ENCODE measurements at places on chromosomes 12 and 14. TPM values are rescaled to one million over a fixed set of nuclear protein-coding genes. Genes with fewer than 3 reads are reported as not detected.

The SLC2A14 gene
- not detected for total RNA-seq

The ZNF84 gene
- total RNA-seq, result 20.9 TPM

The IFI27 gene
- 98.5 TPM for total RNA-seq

The KRT77 gene
- total RNA-seq, result not detected

The TOMM20L gene
- not detected for total RNA-seq

The CCDC198 gene
- not detected for total RNA-seq

The DTX1 gene
- total RNA-seq, result 4.7 TPM

The LHX5 gene
- not detected for total RNA-seq

The CLEC9A gene
- not detected for total RNA-seq

The RNASE3 gene
- total RNA-seq, result 0.69 TPM

The AKAP3 gene
- 4.5 TPM for total RNA-seq

The COCH gene
- total RNA-seq, result 0.38 TPM

The GLI1 gene
- 3.1 TPM for total RNA-seq

The SRGAP1 gene
- 5.5 TPM for total RNA-seq

The ADAM20 gene
- 0.57 TPM for total RNA-seq

The GLS2 gene
- total RNA-seq, result 0.42 TPM

The RITA1 gene
- total RNA-seq, result 14.3 TPM

The RD3L gene
- 28.9 TPM for total RNA-seq

The WSCD2 gene
- total RNA-seq, result 5.4 TPM

The CD163L1 gene
- 5.7 TPM for total RNA-seq

The PIWIL1 gene
- not detected for total RNA-seq

The HOXC9 gene
- total RNA-seq, result not detected

The FLVCR2 gene
- 6.3 TPM for total RNA-seq

The ADSS1 gene
- 199 TPM for total RNA-seq

The GPR84 gene
- 0.71 TPM for total RNA-seq

The ERBB3 gene
- total RNA-seq, result 7.4 TPM

The TAS2R9 gene
- total RNA-seq, result not detected

The CCDC184 gene
- 0.76 TPM for total RNA-seq

The ASIC1 gene
- 4.5 TPM for total RNA-seq

The NR1H4 gene
- total RNA-seq, result 0.17 TPM

The IKZF4 gene
- 7.0 TPM for total RNA-seq

The SLC6A12 gene
- 1.1 TPM for total RNA-seq

The KLRC4 gene
- not detected for total RNA-seq

The JAG2 gene
- 21.3 TPM for total RNA-seq

The TBC1D30 gene
- 1.5 TPM for total RNA-seq

The C12orf56 gene
- total RNA-seq, result not detected

The CD163 gene
- 216 TPM for total RNA-seq

The B3GNT4 gene
- 0.29 TPM for total RNA-seq

The CAPS2 gene
- 21.8 TPM for total RNA-seq

The KRT82 gene
- total RNA-seq, result not detected

The SRRM4 gene
- total RNA-seq, result 0.91 TPM

The KRT3 gene
- not detected for total RNA-seq

The ABCD2 gene
- 9.4 TPM for total RNA-seq

The GALNT9 gene
- total RNA-seq, result not detected

The OVCH1 gene
- total RNA-seq, result 0.12 TPM

The OTUB2 gene
- 0.11 TPM for total RNA-seq

The EML1 gene
- total RNA-seq, result 39.1 TPM

The APOF gene
- not detected for total RNA-seq

The GALNT8 gene
- 6.5 TPM for total RNA-seq

The SMCO2 gene
- 0.28 TPM for total RNA-seq

The ALX1 gene
- total RNA-seq, result not detected

The KCNMB4 gene
- 3.0 TPM for total RNA-seq

The EPS8 gene
- 29.8 TPM for total RNA-seq

The KRT73 gene
- not detected for total RNA-seq

The CHGA gene
- total RNA-seq, result not detected
